ENCODE measurements at places on chromosomes 16 and 17.
A peak's percentile ranks its signal among the peaks of the same experiment; 100 is the strongest.

DNA sequence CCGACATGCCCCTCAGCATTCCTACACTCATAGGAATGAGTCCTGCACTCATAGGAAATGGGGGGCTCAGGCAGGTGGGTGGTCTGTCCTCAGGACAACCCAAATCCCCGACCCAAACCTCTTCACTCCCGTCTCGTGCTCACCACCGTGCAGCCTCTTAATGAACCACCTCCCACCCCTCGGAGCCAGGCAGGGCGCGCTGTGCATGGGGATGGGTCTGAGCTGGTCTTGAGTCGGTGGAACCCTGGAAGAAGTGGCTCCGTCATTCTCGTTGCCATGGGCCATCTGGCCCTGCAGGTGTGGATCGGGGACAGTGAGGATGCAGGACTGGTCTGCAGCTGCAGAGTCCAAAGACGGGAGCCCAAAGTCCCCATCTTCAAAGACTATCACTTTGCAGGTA lies 6.4 kb upstream of the RAB40B start:
- no peak for DNase-seq

DNA sequence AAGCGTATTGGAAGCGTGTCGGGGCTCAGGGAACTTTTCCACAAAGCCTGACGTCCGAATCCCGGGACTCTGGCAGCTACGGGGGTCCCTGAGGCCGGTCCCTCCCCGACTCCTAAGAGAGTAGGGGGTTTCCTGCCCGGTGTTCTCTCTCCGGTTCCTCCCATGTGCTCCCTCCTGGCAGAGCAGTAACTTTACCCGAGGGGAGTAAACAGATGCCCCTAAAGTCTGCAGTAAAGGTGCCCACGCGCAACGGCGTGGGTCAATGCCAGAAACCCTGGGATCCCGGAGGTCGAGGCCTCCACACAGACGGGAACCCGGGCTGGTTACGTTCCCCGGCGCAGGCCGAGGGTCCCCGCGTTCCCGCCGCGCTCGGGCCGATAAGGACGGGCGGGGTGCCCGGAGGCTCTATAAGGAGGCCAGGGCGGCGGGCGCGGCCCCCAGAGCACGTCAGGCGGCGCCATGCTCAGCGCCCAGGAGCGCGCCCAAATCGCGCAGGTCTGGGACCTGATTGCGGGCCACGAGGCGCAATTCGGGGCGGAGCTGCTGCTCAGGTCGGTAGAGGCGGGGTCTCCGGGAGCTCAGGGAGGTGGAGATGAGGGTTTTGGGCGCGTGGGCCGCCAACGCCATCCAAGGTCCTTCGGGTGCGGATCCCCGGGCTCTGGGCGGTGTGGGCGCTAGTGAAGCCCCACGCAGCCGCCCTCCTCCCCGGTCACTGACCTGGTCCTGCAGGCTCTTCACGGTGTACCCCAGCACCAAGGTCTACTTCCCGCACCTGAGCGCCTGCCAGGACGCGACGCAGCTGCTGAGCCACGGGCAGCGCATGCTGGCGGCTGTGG lies at the start of gene HBM:
TSS of gene HBM (plus strand) at position 440 of the 836 bp plus-strand sequence. CDS start at position 460, 20 bp downstream.
- DNase-seq = no peak

DNA sequence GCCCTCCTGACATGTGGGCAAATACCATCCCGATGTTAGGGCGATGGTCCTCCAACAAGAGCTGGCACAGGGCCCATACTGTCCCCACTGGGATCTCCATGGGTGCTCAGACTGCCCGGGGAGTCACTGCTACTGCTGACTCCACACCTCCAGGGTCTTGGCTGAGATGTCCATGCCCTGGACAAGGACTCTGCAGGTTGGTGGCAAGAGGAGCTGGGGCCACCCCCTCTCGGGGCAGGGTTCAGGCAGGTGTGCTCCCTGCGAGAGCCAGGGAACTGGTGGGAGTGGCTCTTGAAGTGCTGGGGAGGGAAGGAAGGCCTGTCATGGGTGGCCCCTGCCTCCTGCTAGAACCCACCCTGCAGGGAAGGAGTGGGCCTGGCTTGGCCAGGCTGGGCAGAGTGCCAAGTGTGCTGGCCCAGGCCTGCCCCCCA lies 6.4 kb downstream of the CASKIN2 start:
- no peak for DNase-seq

GRCh38 chr16:7319514-7319913 lies 13.1 kb upstream of the RBFOX1 start:
- DNase-seq = no peak

- peak; percentile 47 for DNase-seq
These were observed 12.3 kb downstream of the CES4A start for GRCh38 chr16:67000384-67001351.

DNA sequence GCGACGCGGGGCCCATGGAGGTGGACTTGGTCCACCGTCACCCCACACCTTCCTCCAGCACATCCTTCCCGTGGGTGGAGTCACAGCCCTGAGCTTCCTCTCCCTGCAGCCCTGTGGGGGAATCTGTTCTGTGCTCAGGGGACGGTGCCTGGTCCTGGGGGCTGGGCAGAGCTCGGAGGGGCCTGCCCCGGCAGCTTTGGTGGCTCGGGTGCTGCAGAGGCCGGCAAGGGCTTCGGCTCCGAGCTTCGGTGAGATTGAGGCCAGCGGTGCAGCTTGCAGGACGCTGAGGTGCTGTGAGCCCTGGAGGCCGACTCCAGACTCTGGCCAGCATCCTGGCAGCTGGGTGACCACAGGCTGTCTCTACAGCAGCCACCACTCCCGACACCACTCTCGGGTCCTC lies 36.4 kb downstream of the METRNL start:
- DNase-seq = no peak

GRCh38 chr16:68064791-68065365 lies 20.3 kb upstream of the NFATC3 start:
- peak; percentile 74 for DNase-seq

GRCh38 chr17:81165246-81166032 lies at the start of gene PVALEF:
Gene PVALEF, plus strand, starts transcription at chr17:81165507. Its CDS starts 15,720 bp downstream, at chr17:81181227.
- no peak for DNase-seq

- no peak for DNase-seq
These were observed 240.8 kb downstream of the SNX29 start for GRCh38 chr16:12217341-12217740.

- no peak for DNase-seq
These were observed 15.6 kb upstream of the ITPRIPL2 start for GRCh38 chr16:19098173-19098572.

DNA sequence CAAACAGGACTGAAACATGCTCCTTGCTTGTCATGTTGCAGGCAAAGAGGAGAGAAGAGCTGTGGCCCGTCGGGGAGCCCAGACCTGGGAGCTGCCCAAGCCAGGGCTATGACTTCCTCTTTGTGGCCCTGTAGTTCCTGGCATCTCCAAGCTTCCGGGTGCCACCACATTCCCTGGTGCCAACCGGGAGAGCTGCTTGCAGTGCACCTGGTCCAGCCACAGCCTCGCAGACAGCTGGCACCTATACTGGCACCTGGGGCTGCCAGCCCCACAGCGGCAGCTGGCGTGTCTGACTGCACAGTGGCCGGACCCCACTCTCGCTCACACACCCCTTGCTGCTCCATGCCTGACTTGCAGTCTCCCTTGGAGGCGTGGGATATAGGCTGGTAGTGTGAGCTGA lies 37.1 kb upstream of the FOXJ1 start:
- no peak for DNase-seq

- DNase-seq = peak; percentile 95
These were observed 36.8 kb downstream of the ASPA start for GRCh38 chr17:3512505-3513171.

GRCh38 chr17:73639322-73639721 lies 4.9 kb downstream of the SDK2 start:
- no peak for DNase-seq

DNA sequence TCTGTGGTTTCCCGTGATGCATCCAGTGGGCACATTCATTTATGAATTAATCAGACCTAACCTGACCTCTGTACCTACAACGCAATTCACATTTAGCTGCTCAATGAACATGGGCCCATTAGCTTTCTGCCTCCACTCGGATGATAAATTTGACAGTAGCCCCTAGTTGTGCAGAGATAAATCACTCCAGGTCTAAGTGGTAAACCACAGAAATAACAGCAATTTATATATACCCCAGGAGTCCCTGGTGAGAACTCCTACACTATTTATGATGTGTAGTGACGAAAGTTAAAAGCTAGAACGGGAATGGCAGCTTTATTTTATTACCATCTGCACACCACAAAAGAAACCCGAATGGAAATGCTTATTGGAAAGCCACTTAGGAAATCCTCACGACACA lies 371.5 kb downstream of the HAPSTR1 start:
- DNase-seq = no peak

DNA sequence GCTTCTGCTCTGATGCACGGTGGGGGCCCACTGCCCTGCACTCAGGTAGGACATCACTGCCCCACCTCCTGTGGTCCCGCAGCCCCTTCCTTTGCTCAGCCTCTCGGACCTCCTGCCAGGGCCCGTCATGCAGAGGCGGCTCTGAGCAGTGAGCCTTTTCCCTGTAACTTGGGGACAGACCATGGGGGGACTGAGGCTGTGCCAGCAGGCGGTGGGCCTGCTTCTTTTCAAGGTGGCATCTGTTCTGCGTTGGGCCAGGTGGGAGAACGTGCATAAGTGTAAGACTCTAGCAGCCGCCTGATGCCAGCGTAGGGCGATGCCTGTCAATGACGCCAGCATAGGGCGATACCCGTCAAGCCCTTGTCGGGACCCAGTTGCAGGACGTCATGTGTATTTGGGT lies 40.3 kb upstream of the ZNF469 start:
- no peak for DNase-seq

- DNase-seq = peak; percentile 88
These were observed 922 bp upstream of the SLC2A4 start for GRCh38 chr17:7280519-7281073.

DNA sequence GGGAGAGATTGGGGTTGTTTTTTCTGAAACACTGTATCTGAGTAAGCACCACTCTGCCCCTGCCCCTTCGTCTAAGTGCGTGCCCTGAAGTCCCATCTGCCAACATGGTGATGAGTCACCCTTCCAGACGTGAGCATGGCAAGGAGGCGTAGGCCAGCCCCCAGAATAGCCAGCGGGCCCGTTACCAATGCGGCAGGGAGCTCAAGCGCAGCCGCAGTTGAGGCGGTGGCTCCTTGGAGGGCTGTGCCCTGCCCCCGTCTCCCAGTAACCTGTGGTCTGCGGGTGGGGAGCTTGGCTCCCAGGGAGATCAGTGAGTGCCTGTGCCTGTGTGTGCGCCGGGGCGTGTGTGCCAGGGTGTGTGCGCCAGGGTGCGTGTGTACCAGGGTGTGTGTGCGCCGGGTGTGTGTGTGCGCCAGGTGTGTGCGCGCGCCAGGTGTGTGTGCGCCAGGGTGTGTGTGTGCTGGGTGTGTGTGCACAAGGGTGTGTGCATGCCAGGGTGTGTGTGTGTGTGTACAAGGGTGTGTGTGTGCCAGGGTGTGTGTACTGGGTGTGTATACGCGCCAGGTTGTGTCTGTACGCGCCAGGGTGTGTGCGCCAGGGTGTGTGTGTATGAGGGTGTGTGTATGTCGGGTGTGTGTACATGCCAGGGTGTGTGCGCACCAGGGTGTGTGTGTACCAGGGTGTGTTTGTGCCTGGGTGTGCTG lies 98.6 kb upstream of the CHMP6 start:
- DNase-seq = peak; percentile 46

- DNase-seq = no peak
These were observed 19.1 kb downstream of the NFE2L1 start for GRCh38 chr17:48067245-48067644.

- DNase-seq = no peak
These were observed 27.8 kb downstream of the POLR3E start for GRCh38 chr16:22324787-22325597.

GRCh38 chr17:77140878-77141767 lies at the start of gene SEC14L1:
Gene SEC14L1, plus strand, starts transcription at chr17:77140969. Its CDS starts 2,628 bp downstream, at chr17:77143597.
- DNase-seq = peak; percentile 71

- DNase-seq = no peak
These were observed 103.3 kb downstream of the ABCC6 start for GRCh38 chr16:16120044-16120381.

DNA sequence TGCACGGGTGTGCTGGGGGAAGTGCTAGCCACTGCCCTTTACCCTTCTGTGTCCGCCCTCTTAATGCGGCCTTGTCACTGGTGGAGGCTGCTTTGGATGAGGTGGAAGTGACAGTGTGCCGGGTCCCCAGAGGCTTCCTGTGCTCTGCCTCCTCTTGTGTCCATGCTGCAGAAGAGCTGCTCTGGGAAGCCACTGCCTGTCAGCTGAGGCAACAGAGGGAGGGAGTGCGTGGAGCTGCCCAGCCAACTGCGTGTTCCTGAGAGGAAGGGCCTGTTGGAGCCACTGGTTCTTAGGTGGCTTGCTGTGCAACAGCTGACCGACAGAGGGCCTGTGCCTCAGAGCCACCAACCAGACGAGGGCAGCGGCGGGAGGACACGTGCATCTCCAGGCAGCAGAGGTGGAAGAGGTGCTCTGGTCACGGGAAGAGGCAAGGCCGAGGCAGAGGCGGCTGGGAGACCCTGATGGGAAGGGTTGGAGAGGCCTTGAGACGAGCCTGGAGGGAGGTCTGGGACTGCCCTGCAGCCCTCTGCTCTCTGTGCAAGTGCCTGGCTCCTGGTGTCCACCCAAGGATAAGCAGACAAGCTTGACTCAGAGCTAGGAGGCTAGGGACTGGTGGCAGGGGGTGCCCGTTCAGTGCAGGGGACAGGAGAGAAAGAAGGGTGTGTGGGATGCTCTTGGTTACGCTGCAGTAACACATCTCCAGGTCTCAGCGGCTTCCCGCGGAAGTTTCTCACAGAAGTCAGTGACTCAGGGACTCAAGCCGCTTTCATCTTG lies 25.4 kb downstream of the B9D1 start:
- DNase-seq = no peak

GRCh38 chr17:40722241-40722640 lies 18.7 kb upstream of the KRT24 start:
- DNase-seq = peak; percentile 73

DNA sequence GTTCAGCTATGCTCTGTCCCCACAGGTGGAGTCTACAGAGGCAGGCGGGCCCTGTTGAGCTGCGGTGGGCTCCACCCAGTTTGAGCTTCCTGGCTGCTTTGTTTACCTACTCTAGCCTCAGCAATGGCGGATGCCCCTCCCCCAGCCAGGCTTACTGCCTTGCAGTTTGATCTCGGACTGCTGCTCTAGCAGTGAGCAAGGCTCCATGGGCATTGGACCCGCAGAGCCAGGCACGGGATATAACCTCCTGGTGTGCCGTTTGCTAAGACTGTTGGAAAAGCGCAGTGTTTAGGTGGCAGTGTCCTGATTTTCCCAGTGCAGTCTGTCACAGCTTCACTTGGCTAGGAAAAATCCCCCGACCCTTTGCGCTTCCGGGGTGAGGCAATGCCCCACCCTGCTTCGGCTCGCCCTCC lies 89.1 kb downstream of the BCAS3 start:
- DNase-seq = no peak

DNA sequence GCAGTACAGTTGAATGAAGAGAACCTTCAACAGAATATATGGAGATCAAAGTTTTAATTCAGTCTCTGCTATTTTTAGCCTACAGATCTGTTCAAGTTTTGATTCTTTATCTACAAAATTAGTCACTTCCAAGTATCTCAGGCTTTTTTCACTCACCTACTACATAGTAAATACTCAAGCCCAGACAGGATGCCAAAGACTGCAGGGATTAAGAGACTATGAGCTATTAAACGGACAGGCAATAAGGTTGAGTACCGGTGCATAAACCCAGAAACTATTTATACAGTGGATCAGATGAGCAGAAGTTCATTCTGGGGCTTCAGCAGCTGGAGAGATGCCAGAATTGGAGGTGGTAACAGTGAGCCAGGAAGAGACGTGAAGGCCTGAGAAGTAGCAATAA lies 18.7 kb upstream of the OR3A1 start:
- no peak for DNase-seq

Measured in muscle of leg (tissue), 16 donors.